ENCODE measurements at places on chromosomes 4 and X. TPM values are rescaled to one million over a fixed set of nuclear protein-coding genes. Genes with fewer than 3 reads are reported as not detected.

VGLL1 gene
- polyA plus RNA-seq, result 0.15 TPM

ZCCHC18 gene
- polyA plus RNA-seq, result 0.52 TPM

IRF2 gene
- 12.6 TPM for polyA plus RNA-seq

PASD1 gene
- not detected for polyA plus RNA-seq

NUP62CL gene
- 4.0 TPM for polyA plus RNA-seq

GUCY1A1 gene
- polyA plus RNA-seq, result 4.1 TPM

PNCK gene
- polyA plus RNA-seq, result 1.5 TPM

Measured in adipose tissue (tissue), 3 donors.